GM12892 (cell line): ENCODE measurements at places on chromosomes 1 and 21.

DNA sequence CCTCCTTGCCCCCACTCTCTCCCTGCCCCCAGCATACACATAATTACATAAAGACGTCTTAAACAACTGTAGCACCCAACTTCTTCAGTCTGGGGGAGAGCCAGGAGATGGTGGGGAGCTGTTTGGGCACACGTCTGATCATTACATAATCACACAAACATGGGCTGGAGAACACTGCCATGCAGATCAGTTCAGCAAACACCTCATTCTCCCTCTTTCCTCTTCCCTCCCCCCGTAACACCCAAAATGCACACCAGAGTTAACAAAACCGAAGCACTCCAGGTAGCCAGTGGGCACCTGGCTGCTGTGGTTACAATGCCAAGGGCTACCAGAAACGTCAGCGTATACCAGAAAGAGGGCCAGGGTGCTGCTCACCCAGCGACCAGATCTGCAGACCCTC lies 1.6 kb downstream of the HIVEP3 start:
- no peak for DNase-seq

GRCh38 chr1:87273291-87273690 lies 55.4 kb upstream of the LMO4 start:
- DNase-seq, result no peak

DNA sequence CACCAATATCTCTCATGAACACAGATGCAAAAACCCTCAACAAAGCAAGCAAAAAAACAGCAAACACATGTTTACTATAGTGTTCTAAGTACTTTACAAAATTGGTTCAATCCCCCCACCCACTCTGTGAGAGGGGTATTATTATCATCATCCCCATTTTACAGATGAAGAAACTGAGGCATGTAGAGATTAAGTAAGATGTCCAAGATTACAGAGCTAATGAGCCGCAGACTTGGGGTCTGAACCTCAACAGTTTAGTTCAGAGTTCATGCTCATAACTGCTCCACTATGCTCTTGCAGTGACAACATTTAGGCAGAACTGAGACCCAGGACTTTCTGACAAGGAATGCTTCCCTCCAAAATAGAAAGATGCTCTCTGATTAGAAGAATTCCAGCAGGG lies 21.9 kb downstream of the CLSTN1 start:
- no peak for DNase-seq

GRCh38 chr1:237961754-237962153 lies 71.0 kb upstream of the ZP4 start:
- no peak for DNase-seq

GRCh38 chr1:95139039-95139438 lies 21.9 kb downstream of the TLCD4 start:
- no peak for DNase-seq

GRCh38 chr1:154413177-154413783 lies 8.1 kb downstream of the IL6R start:
- no peak for DNase-seq

GRCh38 chr21:33767236-33767635 lies 124.9 kb downstream of the ITSN1 start:
- no peak for DNase-seq

- no peak for DNase-seq
These were observed 7.5 kb upstream of the EVI5 start for GRCh38 chr1:92792340-92792782.

- DNase-seq, result no peak
These were observed 14.9 kb downstream of the A3GALT2 start for GRCh38 chr1:33305816-33306652.

GRCh38 chr1:63663873-63664272 lies 70.7 kb downstream of the PGM1 start:
- no peak for DNase-seq

- peak; percentile 54 for DNase-seq
These were observed 31.5 kb downstream of the CHD5 start for GRCh38 chr1:6148497-6149241.

- no peak for DNase-seq
These were observed 300.0 kb downstream of the BARHL2 start for GRCh38 chr1:90417126-90417525.

GRCh38 chr1:185350027-185350442 lies 33.0 kb upstream of the IVNS1ABP start:
- DNase-seq, result no peak

DNA sequence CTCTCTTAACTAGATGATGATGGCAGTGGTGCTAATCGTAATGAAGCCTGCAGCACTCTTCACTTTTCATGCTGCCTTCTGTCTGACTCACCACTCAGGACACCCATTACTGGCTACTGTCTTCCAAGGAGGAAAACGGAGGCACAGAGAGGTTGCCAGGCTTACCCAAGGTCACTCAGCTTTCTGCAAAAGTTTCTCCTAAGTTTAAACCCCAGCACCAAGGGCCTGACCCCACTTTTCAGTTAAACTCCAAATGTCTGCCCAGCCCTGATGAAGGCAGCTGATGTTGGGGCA lies 78.1 kb upstream of the RUNX3 start:
- no peak for DNase-seq

DNA sequence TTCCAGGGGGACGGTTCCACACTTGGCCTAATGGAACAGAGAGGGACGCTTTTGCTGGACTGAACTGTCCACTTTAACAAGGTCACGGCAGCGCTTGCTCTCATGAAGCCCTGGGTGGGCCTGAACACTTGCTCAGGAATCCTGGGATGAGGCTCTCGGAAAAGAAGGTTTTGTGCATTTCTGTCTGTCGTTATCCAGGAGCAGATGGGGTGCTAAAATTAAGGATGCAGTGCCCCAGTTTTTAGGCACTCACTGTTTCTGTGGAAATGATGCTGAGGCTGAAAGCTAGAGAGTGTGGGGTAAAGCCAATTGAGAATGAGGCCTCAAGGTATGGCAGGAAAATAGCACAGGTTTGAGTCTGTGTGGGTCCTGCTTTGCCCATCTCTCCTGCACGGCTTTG lies 111.0 kb downstream of the DAB1 start:
- DNase-seq, result no peak

GRCh38 chr1:46168477-46168876 lies 6.4 kb upstream of the TSPAN1 start:
- DNase-seq, result no peak

DNA sequence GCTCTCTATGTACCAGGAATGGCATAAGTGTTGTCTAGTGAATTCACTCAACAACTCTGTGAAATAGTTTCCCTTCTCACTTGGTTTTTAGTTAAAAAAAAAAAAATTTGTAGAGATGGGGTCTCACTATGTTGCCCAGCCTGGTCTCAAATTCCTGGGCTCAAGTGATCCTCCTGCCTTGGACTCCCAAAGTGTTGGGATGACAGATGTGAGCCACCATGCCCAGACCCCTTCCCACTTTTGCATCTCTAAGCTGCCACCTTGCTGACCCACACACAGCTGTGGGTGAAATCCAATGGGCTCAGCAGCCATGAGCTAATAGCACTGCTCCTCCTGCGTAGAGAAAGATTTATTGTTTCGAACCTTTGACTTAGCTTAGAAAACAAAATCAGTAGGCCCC lies 33.5 kb downstream of the NEK2 start:
- no peak for DNase-seq

GRCh38 chr21:14736162-14736561 lies 190.0 kb upstream of the SAMSN1 start:
- DNase-seq, result no peak

- DNase-seq, result no peak
These were observed 106.5 kb downstream of the UCHL5 start for GRCh38 chr1:192952646-192953045.

DNA sequence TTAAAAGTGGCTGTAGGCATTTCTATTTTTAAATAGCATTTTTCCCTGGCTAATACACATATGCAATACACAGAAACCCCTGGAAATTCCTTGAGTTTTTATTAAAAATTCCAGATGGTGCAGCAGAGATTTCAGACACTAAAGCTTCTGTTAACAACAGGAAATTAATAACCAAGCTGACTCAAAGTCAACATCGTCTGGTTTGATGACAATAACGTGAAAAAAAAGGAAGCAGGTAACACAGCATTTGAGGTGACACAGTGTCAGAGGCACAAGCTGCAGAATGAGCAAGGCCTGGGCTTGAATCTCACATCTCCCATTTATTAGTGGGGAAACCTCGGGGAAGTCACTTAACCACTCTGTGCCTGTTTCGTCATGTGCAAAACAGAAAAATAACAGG lies 64.6 kb upstream of the GJB5 start:
- no peak for DNase-seq

DNA sequence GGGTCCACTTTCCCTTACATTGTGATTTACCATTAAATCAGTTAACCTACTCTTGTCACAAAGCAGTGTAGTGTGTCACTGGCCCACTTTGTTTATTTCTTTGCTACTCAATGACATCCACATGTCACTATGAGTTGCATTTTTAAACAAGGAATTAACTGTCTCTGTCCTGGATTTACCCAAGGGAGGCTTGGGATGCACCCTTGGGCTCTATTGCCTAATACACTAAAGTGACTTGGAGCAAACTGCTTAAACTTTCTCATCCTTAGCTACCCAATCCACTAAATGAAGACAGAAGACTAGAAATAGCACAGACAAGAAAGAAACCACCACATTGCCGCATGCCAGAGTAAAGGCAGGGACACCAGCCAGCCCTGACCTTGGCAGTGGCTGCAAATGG lies 136.2 kb upstream of the TIAM1 start:
- no peak for DNase-seq

DNA sequence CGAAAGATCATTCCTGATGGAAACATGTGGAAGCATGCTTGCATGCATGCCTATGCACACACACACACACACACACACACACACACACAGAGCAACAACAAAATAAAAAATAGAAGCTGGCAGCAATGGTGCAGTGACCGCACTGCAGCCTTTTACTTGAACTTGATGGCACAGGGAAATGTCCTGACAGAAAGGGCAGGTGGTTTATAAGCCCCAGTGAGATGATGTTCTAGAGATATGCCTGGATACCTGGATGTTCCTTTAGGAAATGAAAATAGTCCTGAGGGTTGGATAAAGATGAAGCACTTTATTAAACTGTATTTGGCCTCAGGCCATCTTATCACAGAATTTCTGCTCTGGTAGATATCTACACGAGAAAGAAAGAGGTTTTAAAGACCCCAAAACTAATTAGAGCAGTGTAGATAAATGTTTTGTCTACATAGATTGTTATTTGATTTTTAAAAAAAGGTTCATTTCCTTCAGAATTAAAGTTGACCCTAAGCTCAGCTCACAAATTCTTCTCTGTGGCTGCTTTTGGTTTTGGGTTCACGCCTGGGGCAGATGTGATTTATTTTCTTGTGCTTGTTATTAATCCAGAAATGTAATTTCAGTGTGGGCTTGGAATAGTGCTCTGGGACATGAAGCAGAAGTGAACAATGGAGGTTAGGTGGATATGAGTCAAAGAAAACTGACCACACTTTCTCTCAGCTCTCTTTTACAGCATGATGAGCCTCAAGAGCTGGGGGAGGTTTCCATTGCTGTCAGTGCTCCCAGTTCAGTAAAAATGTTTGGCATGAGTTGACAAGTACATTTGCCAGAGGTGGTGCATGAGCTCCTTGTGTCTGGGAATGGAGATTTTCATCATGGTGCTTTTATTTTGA lies 22.9 kb downstream of the ADAM30 start:
- DNase-seq, result no peak

- no peak for DNase-seq
These were observed 12.9 kb upstream of the SELENON start for GRCh38 chr1:25786887-25787759.

- DNase-seq, result no peak
These were observed 121.0 kb downstream of the GLIS1 start for GRCh38 chr1:53617851-53618499.

- no peak for DNase-seq
These were observed 39.2 kb downstream of the SIPA1L2 start for GRCh38 chr1:232590744-232591082.

- no peak for DNase-seq
These were observed 35.5 kb downstream of the MRAP start for GRCh38 chr21:32333953-32334673.

GRCh38 chr1:247119600-247120407 lies 15.6 kb upstream of the ZNF669 start:
- DNase-seq, result peak; percentile 19

DNA sequence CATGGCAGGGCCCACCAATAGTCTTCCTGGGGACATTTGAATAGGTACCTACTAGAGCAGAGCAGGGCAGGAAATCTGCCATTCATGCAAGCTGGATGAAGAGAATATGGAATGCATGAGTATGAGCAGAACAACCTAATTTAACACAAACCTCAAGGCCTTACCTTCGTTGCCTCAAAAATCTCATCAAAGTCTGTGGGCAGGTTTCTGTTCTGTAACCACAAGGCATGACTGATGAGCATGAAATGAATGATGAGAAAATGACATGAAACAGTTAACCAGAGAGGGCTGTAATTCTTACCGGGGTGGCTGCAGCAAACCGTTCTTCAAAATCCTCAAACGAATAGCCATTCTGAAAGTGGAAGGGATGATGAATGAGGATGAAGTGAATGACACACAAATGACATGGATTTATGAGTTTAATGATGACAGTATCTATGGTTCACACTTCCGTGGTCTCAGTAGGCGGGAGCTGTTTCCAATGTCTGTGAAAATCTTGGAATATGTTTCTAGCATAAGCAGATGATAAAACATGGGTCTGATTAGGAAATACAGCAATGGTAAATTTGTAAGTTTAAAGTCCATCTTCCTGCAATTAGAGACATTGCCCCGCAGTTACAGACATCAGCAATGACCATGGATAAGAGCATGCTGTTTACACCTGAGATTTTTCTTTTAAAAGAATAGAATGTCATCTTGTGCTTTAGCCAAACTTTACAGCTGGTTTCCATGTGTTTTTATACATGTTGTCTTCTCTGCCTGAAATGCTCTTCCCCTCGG lies 67.6 kb upstream of the C8B start:
- no peak for DNase-seq

- DNase-seq, result no peak
These were observed 181.3 kb upstream of the USP24 start for GRCh38 chr1:55396381-55396891.

- no peak for DNase-seq
These were observed 8.8 kb upstream of the CAMK2N1 start for GRCh38 chr1:20494609-20495311.

DNA sequence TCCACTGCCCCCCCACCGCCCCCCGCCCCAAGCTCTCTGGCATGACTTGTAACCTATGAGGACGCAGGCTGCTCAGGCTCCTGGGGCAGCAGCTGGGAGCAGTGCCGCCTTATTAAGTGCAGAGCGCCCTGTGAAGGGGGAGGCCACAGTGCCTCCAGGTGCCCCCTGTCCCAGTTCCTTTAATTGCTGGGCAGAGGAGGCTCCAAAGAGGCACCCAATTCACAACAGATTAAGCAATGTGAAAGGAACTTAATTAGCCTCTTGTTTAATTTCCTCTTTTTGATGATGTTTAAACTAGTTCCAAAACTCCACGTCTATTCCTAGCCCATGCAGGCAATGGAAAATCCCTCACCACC lies 3.0 kb downstream of the RXFP4 start:
- DNase-seq, result no peak

- DNase-seq, result no peak
These were observed 8.2 kb upstream of the LAPTM5 start for GRCh38 chr1:30765556-30766434.
